ENCODE measurements at places on chromosomes 4 and X. TPM values are rescaled to one million over a fixed set of nuclear protein-coding genes. Genes with fewer than 3 reads are reported as not detected.

DNA sequence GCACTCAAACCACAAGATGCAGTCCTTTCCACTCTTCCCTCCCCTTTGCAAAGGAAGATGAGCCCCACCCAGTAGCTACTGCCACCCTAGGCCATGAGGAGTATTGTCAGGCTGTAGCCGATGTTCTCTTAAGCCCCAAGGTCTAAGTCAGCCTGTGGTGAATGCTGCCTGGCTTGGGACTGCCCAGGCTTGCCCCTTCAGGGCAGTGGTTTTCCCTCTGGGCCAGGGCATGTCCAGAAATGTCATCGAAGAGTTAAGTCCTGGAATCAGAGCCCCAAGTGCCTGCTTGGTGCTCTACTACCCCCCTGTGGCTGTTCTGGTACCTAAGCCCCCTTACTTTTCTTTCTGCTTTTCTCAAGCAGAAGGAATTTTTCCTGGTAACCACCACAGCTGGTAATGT, 11.8 kb upstream of the PGK1 start:
- DNase-seq: no peak

DNA sequence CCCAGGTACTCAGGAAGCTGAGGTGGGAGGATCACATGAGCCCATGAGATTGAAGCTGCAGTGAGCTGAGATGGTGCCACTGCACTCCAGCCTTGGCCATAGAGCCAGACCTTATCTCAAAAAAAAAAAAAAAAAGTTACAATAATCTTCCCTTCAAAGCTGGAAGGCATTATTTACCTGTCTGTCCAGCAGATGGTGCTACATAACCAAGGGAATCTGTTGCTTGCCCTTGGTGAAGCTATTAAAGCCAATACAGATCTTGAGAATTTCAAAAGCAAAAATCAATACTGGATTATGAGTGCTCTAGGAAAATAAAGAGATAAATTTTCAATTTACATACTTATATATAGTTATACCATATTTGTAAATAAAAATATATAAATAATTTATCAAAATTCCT, 25.9 kb downstream of the PKD2 start:
- DNase-seq: peak; percentile 50

DNA sequence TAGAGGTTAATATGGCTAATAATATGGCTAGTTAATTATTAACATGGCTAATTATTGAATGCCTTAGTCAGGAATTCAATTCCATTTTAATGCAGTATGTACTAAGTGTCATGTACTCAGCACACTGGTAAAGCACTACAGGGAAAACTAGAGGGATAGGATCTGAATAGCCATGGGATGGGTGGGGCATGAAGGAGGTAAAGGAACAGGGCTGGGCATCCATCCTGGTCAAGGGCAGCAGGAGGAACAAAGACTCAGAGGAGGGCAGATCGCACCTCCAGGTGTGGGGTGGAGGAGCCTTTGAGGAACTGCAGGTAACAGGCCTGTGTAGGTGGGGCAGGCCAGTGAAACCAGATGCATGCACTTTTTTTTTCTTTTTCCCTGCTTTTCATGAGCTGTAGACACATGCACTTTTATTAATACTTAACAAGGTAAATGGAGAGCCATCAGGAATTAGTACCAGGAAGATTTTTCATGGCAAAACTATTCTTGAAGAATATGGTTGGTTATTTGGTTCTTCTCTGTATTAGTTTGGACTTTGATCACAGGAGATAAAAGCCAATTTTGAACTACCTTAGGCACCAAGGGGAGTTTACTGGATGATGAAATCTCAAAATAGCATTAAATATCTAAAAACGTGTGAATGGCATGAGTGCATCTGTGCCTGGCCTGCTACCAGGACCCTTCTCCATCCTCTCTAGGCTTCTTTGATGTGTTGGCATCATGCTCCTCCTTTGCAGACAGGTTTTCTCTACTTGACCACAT, 88.3 kb downstream of the CC2D2A start:
- DNase-seq: no peak

DNA sequence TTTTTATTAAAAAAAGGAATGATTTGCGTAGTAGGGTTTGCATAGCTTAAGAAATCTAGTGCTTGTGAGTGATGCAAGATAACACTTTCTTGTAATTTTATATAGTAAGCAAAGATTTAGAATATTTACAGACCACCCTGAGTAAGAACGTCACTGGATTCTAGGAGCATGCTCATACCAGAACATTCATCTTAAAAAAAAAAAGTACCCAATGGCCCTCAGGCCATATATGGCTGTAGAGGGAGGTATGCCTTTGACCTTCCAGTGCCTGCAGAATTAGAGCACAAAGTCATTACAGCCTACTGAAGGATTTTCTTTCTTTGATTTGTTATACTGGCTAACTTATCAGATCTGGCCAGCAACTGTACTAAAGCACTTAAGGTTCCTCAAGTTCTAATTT, 236.3 kb upstream of the GYPA start:
- DNase-seq: no peak

GRCh38 chrX:134423606-134424005, 36.4 kb upstream of the HPRT1 start:
- no peak for DNase-seq

- DNase-seq: no peak
These were observed 31.8 kb upstream of the MAGEB2 start for GRCh38 chrX:30183554-30183953.

DNA sequence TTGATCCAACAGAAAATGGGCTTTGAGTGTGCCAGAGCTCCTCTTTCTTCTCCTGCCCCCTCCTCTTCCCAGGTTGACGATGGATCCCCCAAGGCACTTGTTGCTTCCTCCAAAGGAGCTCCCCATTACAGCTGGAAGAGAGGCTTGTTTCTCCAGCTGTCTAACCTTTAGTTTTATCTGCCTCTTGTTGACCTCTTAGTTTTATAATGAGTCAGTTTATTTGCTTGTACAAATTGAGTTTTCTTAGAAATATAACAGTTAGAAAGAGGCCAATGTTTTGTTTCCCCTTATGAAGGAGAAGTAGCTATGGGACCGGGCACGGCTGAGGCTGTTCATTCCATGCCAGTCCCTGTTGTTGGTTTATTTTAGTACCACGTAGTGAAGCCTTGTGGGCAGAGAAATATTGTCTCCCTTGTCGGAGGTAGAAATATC, 158.2 kb downstream of the SPRY1 start:
- DNase-seq: no peak

DNA sequence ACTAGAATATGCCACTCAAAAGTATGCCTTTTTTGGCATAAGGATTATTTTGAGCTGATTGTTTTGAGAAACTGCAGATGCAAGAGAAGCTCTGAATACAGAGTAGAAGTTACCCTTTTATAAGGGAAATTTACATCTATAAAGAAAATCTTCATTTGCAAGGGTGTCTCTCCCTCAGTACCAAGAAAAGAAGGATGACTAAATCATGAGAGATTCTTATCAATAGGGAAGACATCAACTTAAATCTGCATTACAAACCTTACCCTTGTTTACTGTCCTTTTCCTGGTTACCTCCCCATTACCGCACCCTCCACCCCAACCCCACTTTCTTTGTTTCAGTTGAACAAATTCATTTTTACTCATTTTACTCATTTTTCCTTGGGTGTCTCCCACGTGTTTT, 62.5 kb downstream of the RLIM start:
- no peak for DNase-seq

DNA sequence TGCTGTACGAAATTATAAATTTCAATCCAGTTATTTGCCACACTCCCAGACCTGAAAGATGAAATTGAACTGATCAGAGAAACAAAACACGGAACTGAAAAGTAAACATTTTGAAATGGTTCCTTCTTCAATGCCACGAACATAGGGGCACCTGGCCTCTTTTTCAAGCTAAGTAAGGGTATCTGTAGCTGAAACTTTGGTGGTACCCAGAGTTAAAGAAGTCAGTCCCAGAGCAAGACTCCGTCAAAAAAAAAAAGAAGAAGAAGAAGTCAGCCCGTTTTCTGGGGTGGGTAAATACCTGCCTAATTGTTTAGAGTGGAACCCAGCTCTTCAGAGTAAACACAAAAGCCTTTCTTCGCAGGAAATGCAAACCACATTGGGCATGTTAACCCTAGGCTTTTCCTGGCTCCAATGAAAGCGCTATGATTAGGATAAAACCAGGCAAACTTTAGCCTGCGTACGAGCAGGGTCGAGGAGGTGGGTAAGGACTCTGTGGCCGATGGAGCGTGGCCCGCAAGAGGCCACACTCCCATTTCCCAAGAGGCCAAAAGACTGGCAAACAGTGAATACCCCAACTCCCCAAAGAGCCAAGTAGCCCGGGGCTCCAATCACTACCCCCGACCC, 1.3 kb downstream of the ANTXR2 start:
- DNase-seq: no peak

DNA sequence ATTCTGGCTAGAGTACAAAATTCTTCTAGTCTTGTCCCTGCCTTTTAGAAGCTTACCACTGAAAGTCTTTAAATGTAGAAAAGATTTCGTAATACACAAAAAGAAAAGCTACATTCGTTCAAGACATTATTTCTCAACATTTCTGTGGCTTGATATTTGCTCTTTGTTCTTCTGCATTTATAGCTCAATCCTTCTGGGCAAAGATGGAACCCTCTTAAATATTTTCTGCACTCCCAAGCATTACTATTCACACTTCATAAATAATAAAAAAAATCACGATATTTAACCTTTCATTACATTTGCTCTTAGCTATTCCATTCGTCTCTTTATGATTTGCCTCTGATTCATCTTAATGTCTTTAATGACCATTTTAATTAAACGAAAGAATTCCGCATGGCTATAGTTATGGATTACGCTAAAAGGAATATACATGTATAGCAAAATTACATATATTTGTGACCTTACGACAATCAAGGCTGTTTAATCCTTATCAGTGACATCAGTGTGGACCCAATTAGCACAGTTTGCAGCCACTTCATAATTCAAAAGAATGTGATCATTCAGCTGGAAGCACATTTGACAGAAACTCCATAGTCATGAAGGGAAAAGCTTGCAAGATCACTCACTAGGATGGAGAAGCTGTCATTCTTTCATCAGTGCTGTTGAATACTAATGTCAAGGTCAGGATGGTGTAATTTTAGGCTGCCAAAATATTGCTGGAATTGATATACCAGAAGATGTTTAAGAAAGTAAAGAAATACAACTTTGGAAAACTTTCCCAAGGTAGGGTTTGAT, 1075.0 kb upstream of the TENM3 start:
- DNase-seq: no peak

TRIML2 gene
- total RNA-seq: 0.51 TPM

GRCh38 chrX:79366556-79366872, 620 bp downstream of the ITM2A start:
- DNase-seq: no peak

BANK1 gene
- total RNA-seq: 5.0 TPM

CT55 gene
- 0.50 TPM for total RNA-seq

GRCh38 chrX:15985937-15986336, 131.3 kb upstream of the AP1S2 start:
- DNase-seq: no peak

DNA sequence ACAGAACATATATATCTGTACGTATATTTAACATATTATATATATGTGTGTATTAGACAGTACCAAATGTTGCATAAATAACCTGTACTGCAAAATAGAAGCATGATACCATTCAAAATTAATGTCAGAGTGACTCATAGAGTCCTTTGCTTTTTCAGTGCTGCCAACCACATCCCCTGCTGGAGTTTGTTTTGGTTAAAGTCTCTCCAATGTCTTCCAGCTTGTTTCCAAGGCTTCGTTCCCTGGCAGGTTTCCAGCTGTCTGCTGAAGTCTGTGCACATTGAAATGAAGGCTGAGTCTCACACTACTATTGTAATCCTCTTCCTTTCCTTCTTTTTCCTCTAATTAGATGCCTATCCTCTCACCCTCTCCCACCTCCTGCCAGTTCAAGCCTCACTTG, 14.9 kb downstream of the NRK start:
- DNase-seq: peak; percentile 86

DNA sequence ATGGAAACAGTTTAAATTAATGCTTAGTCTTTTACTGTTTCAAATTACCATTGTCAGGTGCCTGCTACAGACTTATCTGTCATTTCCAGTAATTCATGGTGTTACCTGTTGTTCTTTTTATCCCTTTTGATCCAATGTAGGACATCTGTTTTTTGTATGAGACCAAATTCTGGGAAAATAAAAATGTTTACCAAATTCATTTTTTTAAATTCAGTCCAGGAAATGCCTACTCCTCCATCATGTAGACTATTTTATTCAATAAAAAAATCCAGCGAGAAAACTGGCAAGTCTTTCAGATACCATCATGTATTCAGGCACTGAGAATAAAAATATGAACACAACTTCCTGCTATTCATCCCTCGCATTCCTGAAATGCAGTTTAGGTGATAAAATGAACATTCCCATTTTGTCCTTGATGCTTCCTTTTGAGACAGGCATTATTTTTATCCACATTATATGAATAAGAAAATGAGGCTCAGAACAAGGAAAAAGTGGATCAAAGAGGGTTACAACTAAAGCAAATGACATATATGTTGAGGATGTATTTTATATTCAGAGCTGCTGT, 584.2 kb downstream of the SPRY1 start:
- DNase-seq: no peak

- no peak for DNase-seq
These were observed 8.3 kb downstream of the PPM1K start for GRCh38 chr4:88275949-88276515.

DNA sequence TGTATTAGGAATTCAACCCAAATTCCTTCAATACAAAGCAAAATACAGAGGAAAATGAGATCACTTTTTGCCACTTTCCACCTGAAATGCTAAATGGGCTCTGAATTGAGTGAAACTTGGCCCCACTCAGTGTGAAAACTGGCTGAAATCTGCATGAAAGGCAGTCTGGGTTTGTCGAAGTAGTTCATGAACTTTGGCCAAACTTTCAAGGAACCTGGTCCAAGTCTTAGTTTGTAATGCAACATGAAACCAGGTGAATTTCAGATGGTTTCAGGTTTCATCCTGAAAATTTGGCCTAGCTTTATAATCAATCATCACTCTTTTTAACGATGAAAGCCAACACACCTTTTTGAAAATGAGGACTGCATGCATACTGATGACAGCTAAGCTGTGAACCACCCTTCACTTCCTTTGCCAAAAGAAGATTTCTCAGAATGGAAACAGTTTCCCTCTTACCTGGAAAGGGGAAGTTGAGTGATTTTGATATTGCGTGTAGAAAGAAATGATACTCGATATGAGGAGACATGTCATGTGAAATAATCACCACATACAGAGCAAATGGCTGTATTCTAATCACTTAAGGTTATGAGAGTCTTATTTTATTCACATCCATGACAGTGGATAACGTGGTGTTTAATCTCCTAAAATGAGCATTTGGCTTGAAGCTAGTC, 209.9 kb upstream of the ETNPPL start:
- DNase-seq: no peak

DNA sequence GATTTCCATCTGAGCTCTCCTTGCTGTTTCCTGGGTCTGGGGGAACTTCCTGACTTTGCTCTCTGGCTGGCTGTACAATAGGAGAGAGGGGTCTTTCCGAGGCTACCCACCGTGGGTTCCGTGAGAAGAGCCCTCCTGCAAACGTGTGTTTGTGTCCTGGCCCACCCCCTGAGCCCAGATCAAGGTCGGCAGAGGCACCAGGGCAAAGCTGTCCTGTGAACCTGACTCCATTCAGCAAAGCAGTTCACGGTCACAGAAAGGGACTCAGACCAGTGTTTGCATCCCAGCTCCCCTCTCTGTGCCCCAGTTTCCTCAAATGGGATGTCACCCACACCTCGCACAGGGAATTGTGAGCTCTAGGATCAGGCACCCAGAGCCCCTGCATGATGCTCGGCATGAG, 97.3 kb upstream of the PSAPL1 start:
- DNase-seq: no peak

- no peak for DNase-seq
These were observed 27.4 kb downstream of the CENPU start for GRCh38 chr4:184706453-184706852.

TBC1D8B gene
- total RNA-seq: 28.6 TPM

- DNase-seq: no peak
These were observed 32.8 kb upstream of the C1GALT1C1 start for GRCh38 chrX:120662662-120663061.
